Right cardiac atrium (tissue), 5 donors: ENCODE measurements at places on chromosomes 13 and 19. TPM values are rescaled to one million over a fixed set of nuclear protein-coding genes. Genes with fewer than 3 reads are reported as not detected.
A peak's percentile ranks its signal among the peaks of the same experiment; 100 is the strongest.

DNA sequence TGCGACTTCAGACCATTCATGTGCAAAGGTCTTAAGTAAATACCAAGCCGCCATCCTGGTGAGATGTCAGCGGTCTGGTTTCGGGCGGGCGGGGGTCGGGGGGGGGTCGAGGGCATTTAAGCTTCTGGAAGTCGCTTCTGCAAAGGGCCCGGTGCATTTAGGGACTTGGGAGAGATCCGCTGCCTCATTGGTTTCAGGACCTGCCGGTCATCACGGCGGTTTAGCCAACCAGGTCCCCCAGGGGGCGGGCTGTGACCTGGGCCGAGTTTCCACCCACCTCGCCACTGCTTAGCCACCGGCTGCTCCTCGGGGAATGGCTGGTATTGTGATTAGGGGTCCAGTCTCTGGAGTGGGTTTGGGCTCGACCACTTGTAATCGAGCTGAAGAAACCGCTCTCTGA, 7.8 kb downstream of the ANKLE1 start:
- peak; percentile 92 for DNase-seq

DNA sequence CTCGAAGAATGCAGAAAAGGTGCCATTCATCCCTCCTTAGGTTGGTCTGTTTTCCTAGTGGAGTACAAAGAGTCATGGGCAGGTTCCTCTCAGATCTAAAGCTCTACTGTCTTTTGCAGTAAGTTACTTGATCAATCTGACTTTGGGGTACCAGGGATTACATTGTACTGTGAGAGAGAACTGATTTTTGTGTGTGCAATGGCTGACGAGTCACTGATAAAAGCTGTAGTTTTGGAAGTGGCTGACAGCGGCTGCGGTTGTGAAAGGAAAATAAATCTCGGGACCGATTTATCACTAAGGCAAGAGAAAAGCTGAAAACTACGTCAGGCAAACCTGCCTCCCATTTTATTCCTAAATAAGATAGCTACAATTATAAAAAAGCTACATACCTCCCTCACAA, 26.9 kb downstream of the UTP14C start:
- no peak for DNase-seq

The CCDC169 gene
- total RNA-seq: 0.15 TPM

DNA sequence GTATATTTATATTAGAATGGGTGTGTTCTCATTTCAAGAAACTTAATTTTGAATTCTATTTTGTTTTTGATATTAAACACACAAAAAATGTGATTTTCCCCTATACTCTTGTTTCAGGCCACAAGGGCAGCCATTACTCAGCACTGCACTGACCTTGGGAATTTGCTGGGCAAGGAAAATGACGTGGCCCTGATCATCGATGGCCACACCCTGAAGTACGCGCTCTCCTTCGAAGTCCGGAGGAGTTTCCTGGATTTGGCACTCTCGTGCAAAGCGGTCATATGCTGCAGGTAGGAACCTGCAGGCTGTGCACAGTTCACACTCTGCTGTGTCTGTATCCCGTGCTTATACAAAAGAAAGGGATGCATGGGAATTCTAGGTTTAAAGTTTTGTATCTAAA, 327.3 kb downstream of the ATP8A2 start:
- no peak for DNase-seq

GRCh38 chr13:40776681-40777165, 5.7 kb upstream of the MRPS31 start:
- DNase-seq: no peak

- peak; percentile 32 for DNase-seq
Measured at GRCh38 chr19:6226444-6227155, 53.2 kb downstream of the MLLT1 start.

GRCh38 chr13:73385848-73386247, 327.0 kb downstream of the KLF5 start:
- DNase-seq: no peak

DNA sequence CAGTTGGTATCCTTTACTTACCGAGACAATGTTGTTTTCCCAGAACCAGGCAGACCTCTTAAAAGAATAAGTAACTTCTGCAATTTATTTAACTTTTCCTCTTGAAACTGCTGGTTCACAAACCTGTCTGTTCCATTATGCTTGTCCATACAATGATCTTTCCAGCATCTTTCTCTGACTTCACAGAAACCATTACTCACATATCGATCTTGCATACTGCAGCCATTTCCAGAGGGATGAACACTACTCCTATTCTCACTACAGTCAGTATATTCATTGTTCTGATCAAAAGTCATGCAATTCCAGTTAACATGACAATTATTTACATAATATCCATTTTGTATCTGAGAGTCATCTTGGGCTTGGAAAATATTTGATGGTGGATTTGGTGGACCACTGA, 2.8 kb downstream of the N4BP2L2 start:
- no peak for DNase-seq

- no peak for DNase-seq
Measured at GRCh38 chr19:313169-313987, 22.2 kb upstream of the PLPP2 start.

- no peak for DNase-seq
Measured at GRCh38 chr19:32172566-32173160, 172.7 kb upstream of the ZNF507 start.

DNA sequence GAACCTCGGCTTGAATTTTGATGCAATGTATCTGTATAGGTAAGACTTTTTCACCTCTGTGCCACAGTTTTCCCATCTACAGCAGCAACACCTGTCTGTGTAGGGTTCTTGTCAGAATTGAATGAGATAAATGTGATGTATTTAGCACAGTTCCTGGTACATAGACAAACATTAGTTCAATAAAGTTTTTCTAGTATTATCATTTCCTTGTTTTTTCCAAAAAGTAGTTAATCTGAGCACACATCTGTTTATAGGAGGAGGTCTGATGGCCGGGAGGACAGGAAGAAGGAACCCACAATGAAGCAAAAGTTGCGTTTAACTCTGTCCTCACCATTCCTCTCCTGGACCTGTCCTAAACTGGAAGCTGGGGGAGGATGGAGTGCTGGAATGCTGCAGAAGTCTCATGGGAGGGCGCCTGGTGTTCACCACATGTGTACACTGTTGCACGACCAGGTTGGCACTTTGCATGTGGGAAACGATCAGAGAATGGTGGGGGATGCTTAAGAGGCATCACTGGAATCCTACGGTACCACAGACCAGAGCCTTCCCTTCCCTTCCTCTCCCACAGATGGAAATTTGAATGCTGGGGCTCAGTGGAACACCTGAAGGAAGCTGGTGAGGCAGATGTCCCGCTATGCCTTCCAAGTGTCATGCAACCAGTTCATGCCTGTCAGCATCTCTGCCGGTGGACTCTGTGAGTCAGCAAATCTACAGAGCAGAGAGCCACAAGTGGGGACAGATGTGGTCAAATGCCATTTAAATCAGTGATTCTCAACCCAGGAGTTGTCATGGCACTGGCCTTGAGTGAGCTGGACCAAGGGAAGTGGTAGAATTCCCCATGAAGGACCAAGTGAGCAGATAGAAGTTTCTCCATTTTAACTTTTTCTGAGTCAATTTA, 315.6 kb downstream of the DLEU7 start:
- peak; percentile 37 for DNase-seq

The PCDH9 gene
- 22.2 TPM for total RNA-seq

The ZNF540 gene
- total RNA-seq: 8.8 TPM
